ENCODE measurements at places on chromosomes 1 and 21.

DNA sequence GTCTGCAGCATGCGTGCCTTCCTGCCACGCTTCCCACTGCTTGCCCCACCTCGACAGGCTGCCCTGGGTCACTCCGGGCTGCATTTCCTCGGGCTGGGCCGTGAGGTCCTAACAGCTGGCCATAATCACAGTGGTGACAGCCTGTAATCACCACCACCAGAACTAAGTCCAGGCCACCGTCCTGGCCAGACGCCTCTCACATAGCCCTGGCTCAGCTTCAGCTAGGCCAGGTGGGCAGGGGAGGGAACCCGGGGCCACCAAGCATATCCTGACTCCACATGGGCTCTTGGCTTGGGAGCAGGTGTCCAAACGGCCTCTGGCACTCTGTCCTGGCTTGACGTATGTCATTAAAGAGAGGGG is 229.5 kb downstream of the TRABD2B start:
- no peak for DNase-seq

DNA sequence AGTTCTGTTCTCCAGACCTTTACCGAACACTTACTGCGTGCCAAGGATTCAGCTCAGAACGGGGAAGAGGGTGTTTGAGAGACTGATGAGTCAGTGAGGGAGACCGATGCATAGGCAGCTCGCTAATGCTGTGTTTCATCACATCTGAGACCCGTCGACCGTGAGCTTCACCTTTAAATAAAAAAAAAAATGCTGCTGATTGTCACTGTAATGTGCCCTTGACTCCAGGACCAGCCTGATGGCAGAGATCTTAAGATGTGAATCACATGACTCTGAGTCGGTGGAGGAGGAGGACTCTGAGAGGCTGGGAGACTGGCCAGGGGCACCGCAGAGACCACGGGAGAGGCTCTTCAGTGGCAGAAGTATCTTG is 28.8 kb downstream of the SPSB1 start:
- no peak for DNase-seq

DNA sequence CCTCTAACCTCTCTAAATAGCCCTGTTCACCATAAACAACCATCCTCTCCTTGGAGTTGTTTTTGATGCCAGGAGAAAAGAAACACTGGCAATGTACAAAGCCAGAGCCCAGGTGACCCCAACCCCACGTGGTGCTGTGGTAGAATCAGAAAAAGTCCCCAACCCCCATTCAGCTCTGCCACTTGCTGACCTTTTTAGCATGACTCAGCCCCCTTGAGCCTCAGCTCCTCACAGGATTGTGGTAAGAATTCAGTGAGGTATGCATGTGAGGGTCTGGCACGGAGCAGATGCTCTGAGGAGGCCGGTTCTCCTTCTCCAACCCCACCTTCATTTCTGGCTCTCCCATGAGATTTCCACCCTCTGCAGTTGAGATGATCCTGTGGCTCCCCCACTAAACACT is 11.1 kb upstream of the CHI3L1 start:
- no peak for DNase-seq

GRCh38 chr1:18637511-18637960 is 6.9 kb downstream of the PAX7 start:
- no peak for DNase-seq

DNA sequence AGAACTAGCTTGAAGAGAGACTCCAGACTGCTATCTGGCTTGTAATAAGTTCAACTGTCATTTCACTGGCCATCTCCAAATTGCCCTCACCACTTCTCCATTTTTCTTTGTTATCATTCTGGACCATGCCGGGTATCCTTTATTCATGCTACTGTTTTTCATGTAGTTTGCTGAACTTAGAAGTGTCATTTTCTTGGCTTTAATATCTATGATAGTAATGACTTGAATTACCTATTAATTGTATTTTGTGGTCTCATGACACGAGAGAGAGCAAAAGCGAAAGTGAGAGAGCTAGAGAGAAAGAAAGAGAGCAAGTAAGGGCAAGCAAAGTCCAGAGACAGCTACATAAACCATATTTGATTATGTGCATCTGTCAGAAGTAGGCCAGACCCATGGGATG is 184.9 kb upstream of the ATP1B1 start:
- no peak for DNase-seq

DNA sequence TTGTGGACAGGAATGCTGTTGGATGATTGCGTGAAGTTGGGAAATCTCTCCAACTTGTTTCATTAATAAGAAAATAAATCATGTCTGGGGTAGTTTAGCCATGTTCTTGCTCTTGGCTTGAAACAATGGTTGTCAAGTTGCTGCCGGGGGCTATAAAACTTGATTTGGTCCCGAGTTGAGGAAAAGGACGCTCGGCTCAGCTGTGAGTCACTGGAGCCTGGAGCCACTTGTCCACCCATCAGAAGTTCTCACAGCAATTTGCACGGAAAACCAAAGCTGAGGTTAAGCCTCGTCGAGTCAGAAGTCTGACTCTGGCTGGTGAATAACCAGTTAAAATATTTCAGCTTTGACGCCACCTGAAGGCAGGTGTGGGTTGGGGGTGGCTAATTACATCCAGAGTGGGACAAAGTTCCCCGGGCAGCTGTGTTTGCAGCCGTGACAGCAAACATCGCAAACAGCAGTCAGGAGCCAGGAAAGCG is 19.7 kb upstream of the RIPK4 start:
- no peak for DNase-seq

DNA sequence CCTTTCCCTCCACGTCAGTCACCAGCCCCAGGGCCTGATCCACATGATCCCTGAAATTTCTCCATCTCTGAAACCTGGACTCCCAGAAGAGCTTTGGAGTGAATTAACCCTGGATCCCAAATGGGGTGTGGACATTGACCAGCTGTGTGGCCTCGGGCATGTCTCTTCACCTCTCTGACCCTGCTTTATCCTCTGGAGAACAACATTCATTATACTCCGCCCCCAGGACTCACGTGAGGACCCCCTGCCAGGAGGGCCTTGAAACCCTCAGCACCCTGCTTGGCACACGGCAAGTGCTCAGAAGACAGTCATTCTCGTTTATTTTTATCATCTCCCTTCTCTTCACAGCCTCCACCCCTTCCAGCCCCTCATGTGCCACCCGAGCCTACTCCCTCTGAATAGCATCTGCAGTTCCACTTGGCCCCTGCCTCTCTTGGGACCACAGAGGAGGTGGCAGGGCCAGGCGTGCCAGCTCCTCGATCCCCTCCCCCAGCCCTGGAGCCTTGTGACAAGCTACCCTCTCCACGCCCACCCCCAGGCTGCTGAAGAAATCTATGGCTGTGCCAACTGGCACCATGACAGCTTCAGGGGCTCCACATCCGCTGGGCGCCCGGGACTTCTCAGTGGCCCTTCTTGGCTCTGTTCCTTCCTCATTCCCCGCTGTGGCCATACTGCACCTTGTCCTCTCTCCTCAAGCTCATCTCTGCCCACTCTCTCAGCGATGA is 18.0 kb downstream of the ADGRB2 start:
- no peak for DNase-seq

DNA sequence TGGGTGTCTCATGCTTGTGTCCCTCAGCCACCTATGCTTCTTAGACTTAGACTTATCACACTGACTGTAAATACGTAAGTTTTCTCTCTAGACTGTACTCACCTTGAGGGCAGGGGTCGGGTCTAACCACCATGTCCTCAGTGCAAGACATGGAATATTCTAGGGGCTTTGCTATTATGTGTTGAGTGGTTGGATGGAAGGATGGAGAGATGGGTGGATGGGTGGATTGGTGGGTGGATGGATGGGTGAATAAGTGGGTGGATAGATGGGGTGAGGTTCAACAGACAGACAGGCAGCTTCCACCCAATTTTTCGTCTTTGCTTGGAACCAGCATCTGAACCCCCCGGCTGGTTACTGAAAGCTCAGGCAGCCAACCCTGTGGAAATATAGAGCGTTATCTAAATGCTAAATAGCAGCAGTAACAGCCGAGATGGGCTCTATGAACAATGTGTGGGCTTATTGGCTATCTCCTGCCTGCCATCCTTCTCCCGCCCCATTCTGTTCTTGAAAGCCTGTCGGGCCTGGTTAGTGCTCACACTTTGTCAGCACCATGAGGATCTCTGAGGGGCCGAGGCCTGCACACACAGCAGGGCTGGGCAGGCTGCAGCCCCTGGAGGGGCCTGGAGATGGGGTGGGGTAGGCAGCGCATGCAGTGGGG is 130.7 kb downstream of the ACTL8 start:
- DNase-seq: no peak

GRCh38 chr1:79852004-79852403 is 845.5 kb upstream of the ADGRL4 start:
- DNase-seq: no peak

DNA sequence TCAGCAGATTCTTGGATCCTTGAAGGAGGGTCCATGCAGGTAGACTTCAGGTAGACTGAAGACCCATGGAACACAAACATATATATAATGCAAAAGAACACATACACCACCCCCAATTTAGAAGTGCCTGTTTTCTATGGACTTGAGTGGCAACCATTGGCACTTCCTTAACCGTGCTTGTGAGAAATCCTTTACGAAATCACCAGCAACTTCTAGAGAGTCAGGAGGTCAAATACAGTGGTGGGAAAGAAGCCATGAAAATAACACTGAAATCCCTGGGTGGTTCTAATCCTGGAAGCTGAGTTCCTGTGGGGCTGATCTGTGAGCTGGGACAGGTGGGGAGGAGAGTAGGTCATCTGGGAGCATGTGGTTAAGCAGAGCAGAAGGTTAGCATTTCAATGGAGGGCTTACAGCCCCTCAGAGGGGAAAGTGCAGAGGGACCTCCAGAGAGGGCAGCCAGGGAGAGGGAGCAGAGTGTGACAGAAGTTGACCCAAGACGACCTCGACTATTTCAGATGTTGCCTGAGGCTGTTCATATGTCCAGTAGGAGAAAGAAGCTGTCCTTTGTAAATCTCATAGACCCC is 13.0 kb upstream of the IL10 start:
- no peak for DNase-seq

- DNase-seq: no peak
These were observed 15.9 kb downstream of the RIMS3 start for GRCh38 chr1:40649592-40649930.

All from stimulated activated CD4-positive, alpha-beta T cell treated with anti-CD3 and anti-CD28 coated beads, Interleukin-2, amount 100 ng/mL, for 24 hours (primary cell).